Sciatic nerve (tissue), 2 donors: ENCODE measurements at places on chromosomes 12 and 14.

DNA sequence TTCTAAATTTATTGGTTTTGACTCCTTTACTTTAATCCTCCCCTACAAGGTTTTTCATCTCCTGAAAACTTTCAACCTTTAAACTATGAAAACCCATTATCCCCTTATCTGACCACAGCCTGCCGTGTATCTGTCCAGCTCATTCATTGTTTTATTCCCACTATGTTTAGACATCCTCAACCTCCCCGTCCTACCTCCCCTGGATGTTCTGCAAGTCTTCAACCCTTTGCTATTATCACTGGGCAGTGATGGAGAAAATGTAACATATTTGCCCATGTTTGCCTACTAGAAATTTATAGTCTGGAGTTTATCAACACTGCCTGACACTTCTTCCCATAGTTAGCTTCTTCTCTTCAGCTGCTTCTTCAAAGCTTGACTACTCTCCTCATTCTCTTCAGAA lies 483.4 kb downstream of the PRKD1 start:
- DNase-seq: no peak

DNA sequence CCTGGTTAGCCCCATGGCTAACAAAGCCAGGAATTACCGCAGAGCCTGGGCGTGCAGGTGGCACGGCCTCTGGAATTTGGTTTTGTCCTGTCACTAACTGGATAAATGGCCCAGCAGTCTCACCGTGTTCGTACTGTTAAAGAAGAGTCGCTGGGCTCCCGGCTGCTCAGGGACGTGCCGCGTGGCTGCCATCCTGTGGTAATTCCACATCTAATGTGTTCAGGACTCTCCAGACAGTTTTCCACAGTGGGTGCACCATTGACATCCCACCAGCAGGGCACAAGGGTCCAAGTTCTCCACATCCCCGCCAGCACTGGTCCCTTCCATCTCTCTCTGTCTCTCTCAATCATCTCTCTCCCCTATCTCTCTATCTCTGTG lies 19.6 kb downstream of the NOC4L start:
- no peak for DNase-seq

DNA sequence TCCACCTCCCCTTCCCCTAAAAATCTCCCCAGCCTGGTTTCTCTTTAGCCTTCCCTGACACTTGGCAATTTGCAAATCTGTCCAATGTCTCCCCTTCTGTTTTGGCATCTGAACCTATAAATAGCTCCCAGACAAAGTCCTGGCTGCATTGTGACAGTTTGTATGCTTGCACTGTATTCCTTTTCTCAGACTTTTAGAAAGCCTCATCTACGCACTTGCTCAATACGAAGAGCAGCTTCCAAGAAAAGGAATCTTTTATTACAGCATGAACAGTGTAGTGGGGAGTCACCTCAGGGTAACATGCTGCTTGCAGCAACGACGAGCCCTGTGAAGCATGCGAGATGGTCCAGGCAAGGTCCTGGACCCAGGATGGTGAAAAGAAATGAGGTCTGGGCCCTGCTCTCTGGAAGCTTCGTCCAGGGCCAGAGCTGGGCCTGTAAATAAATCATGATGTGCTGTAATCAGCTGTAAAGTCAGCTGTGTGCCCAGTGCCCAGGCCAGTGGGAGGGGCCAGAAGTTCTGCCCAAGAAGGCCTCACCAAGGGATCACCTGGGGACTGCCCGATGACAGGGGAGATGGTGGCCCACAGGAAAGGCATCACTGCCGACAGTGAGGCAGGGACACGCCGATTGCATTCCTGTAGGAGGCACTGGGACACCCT lies 88.3 kb downstream of the RIN3 start:
- DNase-seq: no peak

- DNase-seq: no peak
These were observed 18.6 kb downstream of the GSTZ1 start for GRCh38 chr14:77339407-77339806.

- no peak for DNase-seq
These were observed 32.7 kb downstream of the ZCCHC8 start for GRCh38 chr12:122467983-122468382.

- DNase-seq: no peak
These were observed 2.3 kb downstream of the ARF3 start for GRCh38 chr12:48954841-48955501.

DNA sequence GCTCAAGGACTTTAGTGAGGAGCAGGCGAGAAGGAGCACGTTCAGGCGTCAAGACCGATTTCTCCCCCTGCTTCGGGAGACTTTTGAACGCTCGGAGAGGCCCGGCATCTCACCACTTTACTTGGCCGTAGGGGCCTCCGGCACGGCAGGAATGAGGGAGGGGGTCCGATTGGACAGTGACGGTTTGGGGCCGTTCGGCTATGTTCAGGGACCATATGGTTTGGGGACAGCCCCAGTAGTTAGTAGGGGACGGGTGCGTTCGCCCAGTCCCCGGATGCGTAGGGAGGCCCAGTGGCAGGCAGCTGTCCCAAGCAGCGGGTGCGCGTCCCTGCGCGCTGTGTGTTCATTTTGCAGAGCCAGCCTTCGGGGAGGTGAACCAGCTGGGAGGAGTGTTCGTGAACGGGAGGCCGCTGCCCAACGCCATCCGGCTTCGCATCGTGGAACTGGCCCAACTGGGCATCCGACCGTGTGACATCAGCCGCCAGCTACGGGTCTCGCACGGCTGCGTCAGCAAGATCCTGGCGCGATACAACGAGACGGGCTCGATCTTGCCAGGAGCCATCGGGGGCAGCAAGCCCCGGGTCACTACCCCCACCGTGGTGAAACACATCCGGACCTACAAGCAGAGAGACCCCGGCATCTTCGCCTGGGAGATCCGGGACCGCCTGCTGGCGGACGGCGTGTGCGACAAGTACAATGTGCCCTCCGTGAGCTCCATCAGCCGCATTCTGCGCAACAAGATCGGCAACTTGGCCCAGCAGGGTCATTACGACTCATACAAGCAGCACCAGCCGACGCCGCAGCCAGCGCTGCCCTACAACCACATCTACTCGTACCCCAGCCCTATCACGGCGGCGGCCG lies 1.1 kb downstream of the PAX9 start:
- DNase-seq: peak; percentile 71

GRCh38 chr12:108559007-108559655 lies 1.8 kb downstream of the SART3 start:
- no peak for DNase-seq

DNA sequence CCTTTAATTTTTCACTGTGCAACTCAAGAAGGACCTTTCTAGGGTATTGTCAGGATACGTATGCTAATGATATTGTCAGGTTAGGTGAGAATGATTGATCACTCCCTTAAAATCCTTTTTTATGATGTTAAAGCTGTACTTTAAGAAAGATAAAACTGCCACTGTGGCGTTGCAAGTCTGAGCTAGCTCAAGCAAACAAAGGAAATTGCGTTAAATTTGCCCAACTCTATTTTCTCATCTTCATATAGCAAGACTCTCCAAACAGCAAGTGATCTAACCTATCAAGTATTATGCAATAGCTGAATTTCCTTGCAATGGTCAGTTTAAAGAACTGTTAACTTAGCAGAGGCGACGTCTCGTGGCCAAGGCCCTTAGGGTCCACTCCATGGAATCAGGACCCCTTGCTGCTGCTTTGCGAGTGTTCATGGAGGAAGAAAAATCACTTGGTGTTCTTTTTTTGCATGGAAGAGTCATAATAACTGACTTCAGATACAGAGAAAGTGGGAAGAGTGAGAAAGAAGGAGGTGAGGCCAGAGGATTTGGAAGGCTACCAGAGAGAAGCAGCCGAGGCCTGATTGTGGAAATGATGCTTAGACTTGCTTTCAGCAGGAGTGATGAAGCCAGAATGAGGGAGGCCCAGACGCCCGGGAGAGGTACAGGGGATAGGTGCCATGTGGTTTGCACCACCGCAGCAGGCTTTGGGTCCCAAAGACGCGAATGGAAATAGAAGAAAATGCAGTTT lies 2.5 kb downstream of the TRAF3 start:
- DNase-seq: no peak

DNA sequence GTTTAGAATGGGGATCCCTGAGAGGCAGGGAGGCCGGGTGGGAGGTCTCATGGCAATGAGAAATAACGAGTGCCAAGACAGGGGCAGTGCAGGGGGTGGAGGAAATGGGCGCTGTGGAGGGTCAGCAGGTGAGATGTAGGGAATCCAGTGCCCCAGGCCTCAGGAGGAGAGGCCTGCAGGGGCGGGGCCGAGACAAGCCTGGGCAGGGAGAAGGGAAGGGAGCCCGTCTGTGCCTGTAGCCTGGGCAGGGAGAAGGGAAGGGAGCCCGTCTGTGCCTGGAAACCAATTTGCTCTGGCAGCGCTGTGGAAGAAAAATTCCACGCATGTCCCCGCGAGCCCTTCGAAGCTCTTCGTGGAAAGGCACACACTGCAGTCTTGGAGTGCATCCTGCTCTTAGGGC lies 10.6 kb upstream of the NCOR2 start:
- no peak for DNase-seq

DNA sequence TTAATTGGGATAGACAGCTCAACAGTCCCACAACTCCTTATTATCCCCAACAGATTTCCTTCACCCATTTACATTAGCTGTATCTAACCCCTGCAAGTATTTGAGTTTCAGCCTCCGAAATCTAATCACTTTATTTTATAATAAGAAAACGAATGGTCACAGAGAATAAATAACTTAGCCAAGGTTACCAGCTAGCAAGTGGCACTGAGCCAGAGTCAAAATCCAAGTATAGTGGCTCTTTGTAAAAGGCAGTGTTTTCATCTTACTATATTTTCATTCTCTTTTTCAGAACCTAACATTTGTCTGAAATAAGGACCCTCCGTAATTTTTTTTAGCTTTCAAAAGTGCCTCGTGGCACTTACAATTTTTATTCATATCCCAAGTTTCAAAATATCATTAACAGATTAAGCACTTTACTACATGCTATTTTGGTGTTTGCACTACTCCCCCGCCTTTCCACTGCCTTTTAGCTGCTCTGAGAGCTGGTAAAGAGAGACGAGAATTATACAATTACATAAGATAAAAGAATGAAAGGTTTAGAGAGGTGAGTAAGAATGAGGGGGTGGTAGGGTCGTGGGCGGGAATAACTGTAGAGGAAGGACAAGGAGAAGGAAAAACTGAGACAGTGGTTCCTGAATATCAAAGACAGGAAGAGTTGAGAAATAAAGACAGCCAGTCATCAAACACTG lies 3.7 kb upstream of the USP15 start:
- no peak for DNase-seq

GRCh38 chr14:82759656-82760055 lies 1226.0 kb upstream of the SEL1L start:
- DNase-seq: no peak

DNA sequence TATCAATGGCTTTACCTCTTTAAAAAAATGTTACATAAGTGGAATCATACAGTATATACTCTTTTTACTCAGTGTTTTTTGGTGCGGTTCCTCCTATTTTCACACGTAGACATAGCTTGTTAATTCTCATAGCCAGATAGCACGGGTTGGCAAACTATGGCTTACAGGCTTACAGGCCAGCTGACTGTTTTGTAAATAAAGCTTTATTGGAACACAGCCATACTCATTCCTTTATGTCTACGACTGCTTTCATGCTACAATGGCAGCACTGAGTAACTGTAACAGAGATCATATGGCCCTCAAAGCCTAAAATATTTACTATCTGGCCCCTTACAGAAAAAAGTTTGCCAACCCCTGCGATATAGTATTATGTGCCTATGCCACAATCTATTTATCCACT lies 5.8 kb upstream of the DAAM1 start:
- no peak for DNase-seq

DNA sequence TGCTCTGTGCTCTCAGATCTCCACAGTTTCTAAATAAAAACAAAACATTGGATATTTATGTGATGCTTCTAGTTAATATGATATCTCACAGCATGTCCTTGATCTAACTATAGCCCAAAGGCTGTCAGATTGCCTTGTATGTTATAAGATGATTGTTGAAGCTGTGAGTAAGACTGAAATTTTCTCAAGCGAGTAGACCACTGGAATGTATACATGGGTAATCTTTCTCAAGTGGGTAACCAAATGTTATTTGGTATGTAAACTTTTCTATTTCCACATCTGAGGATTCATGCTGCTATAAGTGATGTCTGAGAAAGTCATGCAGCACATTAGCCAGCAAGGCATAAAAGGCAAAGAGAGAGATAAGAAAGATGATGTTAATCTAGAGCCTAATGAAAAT lies 886.7 kb downstream of the NRXN3 start:
- DNase-seq: no peak

- DNase-seq: no peak
These were observed 16.0 kb downstream of the OLR1 start for GRCh38 chr12:10155966-10156365.

DNA sequence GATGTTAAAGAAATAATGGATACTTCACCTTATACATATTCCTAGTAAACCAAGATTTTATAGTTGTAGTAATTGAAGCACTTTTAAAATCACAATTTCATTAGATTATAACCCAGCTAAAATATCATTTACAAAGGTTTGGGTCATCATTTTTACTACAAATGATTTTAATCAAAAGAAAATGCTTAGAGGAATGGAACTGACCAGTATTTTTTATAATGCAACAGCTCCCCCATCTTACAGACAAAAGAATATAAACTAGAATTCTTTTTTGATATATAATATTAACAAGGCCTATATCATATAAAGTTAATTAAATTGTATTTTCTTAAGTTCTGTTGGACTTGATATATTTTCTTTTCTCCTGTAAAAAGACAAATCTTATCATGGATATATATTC lies 20.4 kb upstream of the LRFN5 start:
- no peak for DNase-seq

- no peak for DNase-seq
These were observed 15.3 kb downstream of the P2RX2 start for GRCh38 chr12:132633901-132634300.

GRCh38 chr12:132560614-132561426 lies 49.6 kb downstream of the LRCOL1 start:
- DNase-seq: no peak

GRCh38 chr12:58919231-58920101 lies 838 bp downstream of the LRIG3 start:
- DNase-seq: peak; percentile 74

- DNase-seq: no peak
These were observed 217.6 kb upstream of the CNTN1 start for GRCh38 chr12:40474630-40475029.

- DNase-seq: no peak
These were observed 85.3 kb downstream of the B4GALNT3 start for GRCh38 chr12:544941-545635.

DNA sequence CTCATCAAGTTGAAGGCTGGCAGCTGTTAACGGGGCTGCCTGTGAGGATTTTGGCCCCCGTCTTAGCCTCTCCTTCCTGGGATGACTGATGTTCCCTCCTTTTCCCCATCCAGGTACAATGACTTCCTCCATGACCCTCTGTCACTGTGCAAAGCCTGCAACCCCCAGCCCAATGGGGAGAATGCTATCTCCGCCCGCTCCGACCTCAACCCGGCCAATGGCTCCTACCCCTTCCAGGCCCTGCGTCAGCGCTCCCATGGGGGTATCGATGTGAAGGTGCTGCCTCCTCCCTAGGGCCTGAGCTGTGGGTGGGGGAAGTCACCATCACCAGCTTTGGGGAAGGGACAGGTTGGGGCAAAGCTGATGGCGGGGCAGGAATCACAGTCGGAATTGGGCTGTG lies 16.1 kb downstream of the SDS start:
- DNase-seq: no peak

- DNase-seq: no peak
These were observed 31.5 kb upstream of the NUAK1 start for GRCh38 chr12:106170285-106170684.

GRCh38 chr12:80422550-80422949 lies 21.5 kb upstream of the PTPRQ start:
- no peak for DNase-seq
